Naive thymus-derived CD8-positive, alpha-beta T cell (primary cell): ENCODE measurements at places on chromosomes 2 and 18.

- no peaks in the 10 kb centered on the region for H3K27me3 ChIP-seq
- no peak for DNase-seq
- H3K27ac ChIP-seq = no peak overlapping the region
- no peak overlapping the region for H3K4me3 ChIP-seq
- peaks cover 2% of the 10 kb centered on the region for H3K4me1 ChIP-seq
- no peaks in the 10 kb centered on the region for H3K36me3 ChIP-seq
These were observed 889.3 kb upstream of the CELF4 start for GRCh38 chr18:38454764-38455469.

GRCh38 chr2:10006236-10007161 is 36.9 kb upstream of the KLF11 start:
- DNase-seq = no peak
- H3K4me3 ChIP-seq = no peak overlapping the region
- H3K27ac ChIP-seq = no peak overlapping the region
- peaks cover 2% of the 10 kb centered on the region for H3K27me3 ChIP-seq
- no peaks in the 10 kb centered on the region for H3K4me1 ChIP-seq

DNA sequence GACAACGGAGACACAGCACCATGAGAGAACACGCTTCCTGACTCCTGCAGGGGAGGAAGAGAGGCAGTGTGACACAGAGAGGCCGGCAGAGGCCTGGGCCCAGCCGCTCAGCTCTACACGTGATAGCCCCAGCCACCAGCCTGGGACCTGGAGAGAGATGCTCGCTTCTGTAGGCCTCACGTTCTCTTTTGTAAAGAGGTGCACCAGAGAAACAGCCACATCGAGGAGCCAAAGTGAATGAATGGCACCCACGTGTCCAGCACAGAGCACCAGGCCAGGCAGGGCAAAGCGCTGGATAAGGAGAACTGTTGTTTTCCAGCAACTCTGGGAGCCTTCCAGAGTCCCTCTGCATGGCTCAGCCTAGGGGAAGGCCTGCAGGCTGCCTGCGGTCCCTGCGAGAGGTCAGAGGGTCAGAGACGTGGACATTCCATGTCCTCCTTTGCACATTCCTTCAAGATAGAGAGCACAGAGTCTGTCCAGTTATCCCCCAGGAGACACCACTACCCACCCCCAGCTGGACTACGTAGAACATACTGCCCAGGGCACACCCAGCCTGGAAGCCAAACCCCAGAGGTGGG is 14.2 kb downstream of the LIMS2 start:
- no peak for DNase-seq
- H3K36me3 ChIP-seq = no peaks in the 10 kb centered on the region
- no peak overlapping the region for H3K27ac ChIP-seq
- peaks cover 19% of the 10 kb centered on the region for H3K27me3 ChIP-seq

DNA sequence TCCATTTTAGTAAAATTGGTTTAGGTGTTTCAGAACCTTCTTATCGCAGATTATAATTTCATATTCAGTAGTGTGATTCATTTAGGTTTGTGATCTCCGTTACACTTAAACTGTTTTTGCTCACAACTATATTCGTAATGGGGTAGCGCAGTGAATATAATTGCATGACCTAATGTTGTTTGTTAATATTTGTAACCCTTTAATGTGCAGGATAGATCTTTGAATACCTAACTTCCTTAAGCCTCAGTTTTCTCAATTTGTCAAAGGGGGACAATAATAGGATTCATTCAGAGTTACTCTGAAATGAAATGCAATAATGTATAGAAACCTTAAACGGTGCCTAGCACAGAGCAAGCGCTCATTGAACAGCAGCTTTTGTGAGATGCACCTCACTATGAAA is 558 bp upstream of the ZDBF2 start:
- peaks cover 4% of the 10 kb centered on the region for H3K36me3 ChIP-seq
- H3K4me1 ChIP-seq = peaks cover 25% of the 10 kb centered on the region
- no peak for DNase-seq
- H3K27ac ChIP-seq = peak overlapping the region; percentile 94
- peaks cover 46% of the 10 kb centered on the region for H3K27me3 ChIP-seq
- H3K4me3 ChIP-seq = peak overlapping the region; percentile 93

GRCh38 chr2:172489681-172490080 is 62.3 kb downstream of the ITGA6 start:
- peaks cover 95% of the 10 kb centered on the region for H3K36me3 ChIP-seq
- H3K27me3 ChIP-seq = no peaks in the 10 kb centered on the region
- H3K27ac ChIP-seq = peak overlapping the region; percentile 98
- no peak for DNase-seq
- H3K4me3 ChIP-seq = no peak overlapping the region

GRCh38 chr2:241329669-241330615 is 14.2 kb downstream of the SEPTIN2 start:
- no peak overlapping the region for H3K27ac ChIP-seq
- no peaks in the 10 kb centered on the region for H3K27me3 ChIP-seq
- no peak overlapping the region for H3K4me3 ChIP-seq
- DNase-seq = no peak

GRCh38 chr2:36792951-36793350 is 96.4 kb downstream of the VIT start:
- H3K27me3 ChIP-seq = peaks cover 16% of the 10 kb centered on the region
- H3K4me1 ChIP-seq = peaks cover 15% of the 10 kb centered on the region
- no peak for DNase-seq
- H3K27ac ChIP-seq = no peak overlapping the region
- H3K4me3 ChIP-seq = no peak overlapping the region

- H3K36me3 ChIP-seq = no peaks in the 10 kb centered on the region
- peaks cover 13% of the 10 kb centered on the region for H3K4me1 ChIP-seq
- H3K27me3 ChIP-seq = no peaks in the 10 kb centered on the region
These were observed 67.1 kb downstream of the RTP5 start for GRCh38 chr2:241936457-241937133.

DNA sequence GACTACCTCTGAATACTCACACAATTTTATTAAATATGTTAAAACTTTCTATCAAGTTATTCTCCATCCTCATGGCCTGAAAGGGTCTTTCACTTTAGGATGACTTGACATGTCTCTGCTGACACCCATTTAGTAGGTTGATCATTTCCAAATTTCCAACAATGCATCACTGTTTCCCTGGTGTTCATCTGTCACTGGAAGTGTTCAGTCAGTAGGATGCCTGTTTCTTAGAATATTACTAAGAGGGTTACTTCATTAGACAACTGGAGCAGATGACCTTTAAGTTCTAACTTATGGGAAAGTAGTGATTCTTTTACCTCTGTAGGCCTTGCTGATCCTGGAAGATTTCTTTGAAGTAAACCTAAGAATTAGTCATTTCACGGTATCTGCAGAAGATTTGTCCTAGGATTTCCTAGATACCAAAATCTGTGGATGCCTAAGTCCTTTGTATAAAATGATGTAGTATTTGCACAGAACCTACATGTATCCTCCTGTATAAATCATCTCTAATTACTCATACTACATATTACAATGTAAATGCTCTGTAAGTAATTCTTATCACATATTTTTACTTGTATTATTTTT is 77.7 kb downstream of the MAP3K20 start:
- no peak for DNase-seq
- H3K4me3 ChIP-seq = no peak overlapping the region
- no peaks in the 10 kb centered on the region for H3K27me3 ChIP-seq
- no peaks in the 10 kb centered on the region for H3K4me1 ChIP-seq
- H3K27ac ChIP-seq = no peak overlapping the region
- H3K36me3 ChIP-seq = no peaks in the 10 kb centered on the region

DNA sequence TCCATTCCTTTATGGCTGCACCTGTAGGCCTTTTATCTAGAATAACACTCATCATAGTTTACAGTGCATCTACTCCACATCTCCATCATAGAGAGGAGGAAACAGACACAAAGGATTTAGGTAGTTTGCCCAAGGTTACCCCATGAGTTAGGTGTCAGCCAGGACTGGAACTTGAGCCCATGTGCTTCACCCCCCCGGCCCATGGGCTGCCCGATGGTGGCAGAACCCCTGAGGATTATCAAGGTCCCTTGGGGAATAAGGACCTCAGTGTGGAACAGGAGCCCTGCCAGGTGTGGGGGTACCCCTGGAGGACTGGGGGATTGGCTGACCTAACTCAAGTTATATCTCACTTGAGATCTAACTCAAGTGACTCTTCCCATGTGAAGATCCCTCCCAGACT is 146.3 kb upstream of the OTX1 start:
- peaks cover 20% of the 10 kb centered on the region for H3K36me3 ChIP-seq
- no peaks in the 10 kb centered on the region for H3K4me1 ChIP-seq
- H3K27ac ChIP-seq = no peak overlapping the region
- no peak for DNase-seq

DNA sequence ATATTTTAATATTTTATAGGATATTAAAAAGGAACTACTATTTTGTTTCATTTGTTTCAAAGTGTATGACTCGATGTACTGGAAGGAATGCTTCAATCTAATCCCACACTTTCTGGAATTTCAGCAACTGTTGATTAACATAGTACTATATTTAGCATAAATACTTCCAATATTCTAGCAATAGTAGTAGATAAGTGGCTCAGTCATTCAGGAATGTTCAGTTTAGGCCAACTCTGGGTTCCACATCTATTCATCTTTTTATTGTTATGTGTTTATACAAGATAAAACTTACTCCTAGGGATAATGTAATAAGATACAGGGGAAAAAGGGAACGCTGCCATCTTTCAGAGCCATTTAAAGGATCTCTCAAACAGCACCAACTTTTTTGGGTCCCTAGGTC is 22.3 kb upstream of the ORC2 start:
- no peak overlapping the region for H3K4me3 ChIP-seq
- peaks cover 16% of the 10 kb centered on the region for H3K36me3 ChIP-seq
- H3K27me3 ChIP-seq = no peaks in the 10 kb centered on the region
- H3K27ac ChIP-seq = no peak overlapping the region

DNA sequence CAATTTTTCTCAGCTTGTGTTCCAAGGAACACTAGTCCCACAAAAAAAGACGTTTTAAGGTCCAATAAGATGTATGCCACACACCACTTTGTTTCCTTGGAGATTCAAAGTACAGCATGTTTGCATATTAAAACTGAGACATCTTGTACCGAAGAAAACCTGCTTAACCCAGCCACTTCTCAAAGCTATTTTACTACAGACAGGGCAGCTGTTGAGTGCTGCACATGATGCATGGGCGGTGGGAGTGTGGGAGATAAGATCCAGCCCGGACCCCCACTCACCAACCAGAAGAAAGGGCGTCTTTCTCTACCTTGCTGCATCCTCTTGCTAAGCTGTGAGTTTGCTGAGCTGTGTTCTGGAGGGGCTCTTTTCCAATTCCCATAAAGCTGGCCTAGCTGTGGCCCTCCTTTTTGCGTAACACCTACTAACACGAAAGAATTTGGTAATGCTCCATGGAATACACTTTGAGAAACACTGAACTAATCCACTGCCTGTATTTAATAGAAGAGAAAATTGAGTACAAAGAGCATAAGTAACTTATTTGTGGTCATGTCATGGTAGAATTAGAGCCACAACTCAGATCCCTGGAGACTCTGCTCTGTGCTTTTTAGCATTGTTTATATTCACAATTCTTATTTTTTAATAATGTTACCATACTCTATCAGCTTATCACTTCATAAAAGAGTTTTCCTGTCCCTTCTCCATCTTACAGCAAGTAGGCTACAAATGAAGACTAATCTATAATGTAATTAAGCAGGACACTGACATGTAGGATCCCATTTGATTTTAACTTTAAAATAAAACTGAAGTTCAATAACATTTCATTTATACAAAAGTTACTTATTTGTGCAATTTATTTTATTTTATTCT is 90.0 kb downstream of the PLEKHM3 start:
- H3K4me3 ChIP-seq = no peak overlapping the region
- H3K27ac ChIP-seq = no peak overlapping the region
- H3K27me3 ChIP-seq = no peaks in the 10 kb centered on the region
- DNase-seq = no peak
- H3K36me3 ChIP-seq = no peaks in the 10 kb centered on the region

DNA sequence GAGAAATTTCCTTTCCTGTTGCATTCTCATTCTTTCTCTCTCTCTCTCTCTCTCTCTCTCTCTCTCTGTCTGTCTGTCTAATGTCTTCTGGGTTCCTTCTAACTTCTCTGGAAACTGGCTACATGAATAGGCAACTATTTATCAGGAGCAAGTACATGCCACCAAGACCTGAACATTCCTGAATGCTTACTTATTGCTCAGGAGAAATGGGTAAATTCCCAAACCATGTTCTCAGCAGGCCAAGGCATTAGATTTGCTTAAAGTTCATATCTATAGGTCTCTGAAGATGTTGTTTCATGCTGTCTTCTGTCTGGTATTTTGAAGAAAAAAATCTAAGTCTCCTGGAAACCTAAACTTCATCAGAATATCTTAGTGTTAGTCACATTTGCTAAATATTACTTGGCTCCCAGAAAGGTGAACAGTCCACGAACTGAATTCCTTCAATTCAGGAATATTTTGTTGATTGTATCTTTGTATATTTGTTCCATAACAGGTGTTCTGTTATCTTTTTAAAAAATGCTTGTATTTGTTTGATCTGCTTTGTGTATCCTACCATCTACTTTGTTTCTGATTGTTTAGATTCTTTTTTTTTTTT is 77.2 kb upstream of the FIGN start:
- H3K27ac ChIP-seq = no peak overlapping the region
- peaks cover 5% of the 10 kb centered on the region for H3K36me3 ChIP-seq
- H3K27me3 ChIP-seq = no peaks in the 10 kb centered on the region
- DNase-seq = no peak
- H3K4me3 ChIP-seq = no peak overlapping the region

GRCh38 chr2:42929546-42930024 is 137.2 kb upstream of the HAAO start:
- no peak overlapping the region for H3K27ac ChIP-seq
- peaks cover 2% of the 10 kb centered on the region for H3K27me3 ChIP-seq
- DNase-seq = no peak
- no peaks in the 10 kb centered on the region for H3K36me3 ChIP-seq

- no peaks in the 10 kb centered on the region for H3K36me3 ChIP-seq
- no peak overlapping the region for H3K27ac ChIP-seq
- no peak overlapping the region for H3K4me3 ChIP-seq
- H3K27me3 ChIP-seq = peaks cover 18% of the 10 kb centered on the region
These were observed 6.5 kb upstream of the NAPG start for GRCh38 chr18:10519366-10519765.

DNA sequence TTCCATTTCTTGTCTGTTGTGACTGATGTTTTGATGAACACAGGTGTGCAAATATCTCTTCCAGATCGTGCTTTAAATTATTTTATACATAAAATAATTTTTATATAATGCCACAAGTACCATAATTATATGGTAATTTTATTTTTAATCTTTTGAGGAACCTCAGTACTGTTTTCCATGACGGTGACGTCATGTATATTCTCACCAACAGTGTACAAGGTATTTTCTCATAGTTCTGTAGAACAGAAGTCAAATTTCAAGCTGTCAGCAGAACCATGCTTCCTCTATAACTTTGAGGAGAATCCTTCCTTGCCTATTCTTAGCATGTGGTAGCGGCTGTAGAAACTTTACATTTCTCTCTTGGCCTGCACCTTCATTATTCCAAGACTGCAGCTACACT is 349.4 kb upstream of the GYPC start:
- H3K4me3 ChIP-seq = no peak overlapping the region
- H3K27me3 ChIP-seq = peaks cover 11% of the 10 kb centered on the region
- no peak overlapping the region for H3K27ac ChIP-seq
- H3K36me3 ChIP-seq = no peaks in the 10 kb centered on the region
- no peaks in the 10 kb centered on the region for H3K4me1 ChIP-seq
